ENCODE measurements at places on chromosomes 11 and 22. TPM values are rescaled to one million over a fixed set of nuclear protein-coding genes. Genes with fewer than 3 reads are reported as not detected.
A peak's percentile ranks its signal among the peaks of the same experiment; 100 is the strongest.

P2RX6 gene
- 0.22 TPM for total RNA-seq

EXPH5 gene
- total RNA-seq = 4.1 TPM

MRGPRE gene
- total RNA-seq = not detected

KDM4D gene
- total RNA-seq = 1.1 TPM

OR51B4 gene
- not detected for total RNA-seq

B4GALNT4 gene
- 1.5 TPM for total RNA-seq

DDX10 gene
- total RNA-seq = 46.3 TPM

PLEKHB1 gene
- total RNA-seq = 11.8 TPM

TBX10 gene
- not detected for total RNA-seq

TEX12 gene
- total RNA-seq = not detected

NEFH gene
- total RNA-seq = 8.6 TPM

APOL3 gene
- total RNA-seq = 44.5 TPM

DNA sequence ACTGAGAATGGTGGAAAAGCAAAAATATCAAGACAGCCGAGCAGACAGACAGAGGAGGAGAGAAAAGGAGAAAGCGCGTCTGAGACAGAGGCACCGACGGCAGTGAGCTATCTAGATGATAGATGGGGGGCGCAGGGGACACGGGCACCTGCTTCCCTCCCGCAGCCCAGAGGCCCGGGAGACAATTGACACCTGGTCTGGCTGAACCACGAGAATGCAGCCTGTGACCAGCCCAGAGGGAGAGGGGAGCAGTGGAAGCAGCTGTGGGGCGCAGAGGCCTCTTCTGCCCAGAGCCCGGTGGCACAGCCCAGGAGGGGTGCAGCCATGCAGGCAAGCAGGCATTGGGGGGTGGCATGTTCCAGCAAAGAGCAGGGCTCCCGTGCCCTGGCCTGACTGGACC lies 48.2 kb downstream of the ELFN2 start:
- H3K27me3 ChIP-seq = peaks cover 12% of the 10 kb centered on the region
- no peak overlapping the region for H3K4me3 ChIP-seq
- DNase-seq = no peak
- no peak overlapping the region for H3K27ac ChIP-seq

- H3K27ac ChIP-seq = no peak overlapping the region
- H3K4me1 ChIP-seq = no peaks in the 10 kb centered on the region
- DNase-seq = no peak
Measured at GRCh38 chr11:36022882-36023281, 79.0 kb downstream of the LDLRAD3 start.

- H3K4me3 ChIP-seq = no peak overlapping the region
- no peak overlapping the region for H3K27ac ChIP-seq
- no peak for DNase-seq
- no peaks in the 10 kb centered on the region for H3K4me1 ChIP-seq
- peaks cover 11% of the 10 kb centered on the region for H3K36me3 ChIP-seq
- no peaks in the 10 kb centered on the region for H3K27me3 ChIP-seq
Measured at GRCh38 chr11:655036-655726, 18.1 kb downstream of the DRD4 start.

- H3K36me3 ChIP-seq = no peaks in the 10 kb centered on the region
- H3K27me3 ChIP-seq = no peaks in the 10 kb centered on the region
- H3K4me1 ChIP-seq = peaks cover 6% of the 10 kb centered on the region
- DNase-seq = no peak
Measured at GRCh38 chr11:2558397-2558796, 113.6 kb downstream of the KCNQ1 start.

- DNase-seq = no peak
- H3K27me3 ChIP-seq = no peaks in the 10 kb centered on the region
- H3K36me3 ChIP-seq = peaks cover 20% of the 10 kb centered on the region
Measured at GRCh38 chr11:10477690-10478046, 22.6 kb downstream of the AMPD3 start.

DNA sequence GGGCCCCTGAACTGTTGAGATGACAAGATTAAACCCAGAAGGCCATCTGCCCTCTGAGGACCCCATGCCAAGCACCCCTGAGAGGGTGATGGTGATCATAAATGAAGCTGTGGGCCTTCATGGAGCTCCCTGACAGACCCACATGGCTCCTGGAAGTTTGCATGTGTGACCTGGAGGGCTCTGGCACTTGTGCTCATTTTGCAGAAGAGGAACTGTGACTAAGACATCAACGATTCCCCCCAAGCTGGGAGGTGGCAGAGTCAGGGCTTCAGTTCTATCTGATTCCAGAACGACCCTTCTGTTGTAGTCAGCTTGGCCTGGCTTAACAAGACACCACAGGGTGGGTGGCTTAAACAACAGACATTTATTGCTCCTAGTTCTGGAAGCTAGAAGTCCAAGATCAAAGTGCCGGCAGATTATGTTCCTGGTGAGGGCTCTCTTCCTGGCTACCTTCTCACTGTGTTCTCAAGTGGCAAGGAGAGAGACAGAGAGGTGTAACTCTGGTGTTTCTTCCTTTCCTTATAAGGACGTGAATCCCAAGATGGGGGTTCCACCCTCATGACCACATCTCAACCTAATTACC lies 46.4 kb upstream of the CD82 start:
- H3K27me3 ChIP-seq = peaks cover 26% of the 10 kb centered on the region
- no peak overlapping the region for H3K4me3 ChIP-seq
- no peak overlapping the region for H3K27ac ChIP-seq
- DNase-seq = no peak

DNA sequence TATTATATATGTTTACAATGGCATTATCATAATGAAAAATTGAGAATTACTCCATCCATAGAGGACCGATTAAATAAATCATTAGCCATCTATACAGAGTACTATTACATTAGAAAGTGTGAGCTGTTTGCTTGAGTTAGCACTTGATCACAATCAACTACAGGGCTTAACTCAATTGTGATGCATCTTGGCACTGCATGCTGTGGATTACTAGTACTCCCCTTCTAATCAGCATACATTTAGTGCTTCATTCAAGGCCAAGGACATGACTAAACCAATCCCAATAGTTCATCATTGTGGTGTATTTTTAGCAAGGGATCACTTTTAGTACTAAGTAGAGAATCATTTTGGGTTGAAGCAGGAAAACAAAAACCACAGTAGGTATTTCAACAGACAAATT lies 23.5 kb upstream of the ARHGAP42 start:
- H3K36me3 ChIP-seq = no peaks in the 10 kb centered on the region
- H3K4me3 ChIP-seq = no peak overlapping the region
- DNase-seq = no peak

DNA sequence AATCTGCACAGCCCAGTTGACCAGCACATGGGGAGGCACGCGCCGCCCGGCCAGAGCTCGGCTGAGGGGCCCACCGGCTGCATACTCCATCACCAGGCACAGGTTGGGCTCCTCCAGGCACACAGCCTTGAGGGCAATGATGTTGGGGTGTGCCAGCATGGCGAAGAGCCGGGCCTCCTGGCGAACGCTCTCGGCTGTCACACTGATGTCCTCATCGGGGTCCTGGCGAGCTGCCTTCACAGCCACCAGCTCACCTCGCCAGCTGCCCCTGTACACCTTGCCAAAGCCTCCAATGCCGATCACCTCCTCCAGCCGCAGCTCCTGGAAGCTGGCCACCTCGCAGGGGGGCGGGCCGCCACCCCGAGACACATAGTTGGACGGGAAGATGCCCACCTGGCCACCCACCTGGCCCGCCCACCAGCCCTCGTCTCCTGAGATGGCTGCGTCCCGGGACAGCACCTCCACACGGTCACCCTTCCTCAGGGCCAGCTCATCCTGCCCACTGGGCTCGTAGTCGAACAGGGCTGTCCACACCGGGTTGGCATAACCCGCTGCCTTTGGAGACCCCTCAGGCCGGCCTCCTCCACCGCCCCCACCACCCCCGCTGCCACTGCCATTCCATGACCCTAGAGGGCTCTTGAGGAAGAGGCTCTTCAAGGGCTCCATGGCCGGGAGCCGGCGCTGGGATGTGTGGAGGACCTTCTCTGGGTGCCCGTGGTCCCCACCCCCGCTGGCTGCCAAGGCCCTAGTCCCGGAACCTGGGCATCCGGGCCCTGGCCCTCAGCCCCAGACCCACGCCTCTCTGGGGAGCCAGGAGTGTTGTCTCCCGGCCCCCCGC lies 711 bp downstream of the MAP3K11 start:
- H3K27ac ChIP-seq = peak overlapping the region; percentile 78
- H3K36me3 ChIP-seq = peaks cover 33% of the 10 kb centered on the region
- peaks cover 53% of the 10 kb centered on the region for H3K4me1 ChIP-seq
- H3K4me3 ChIP-seq = peak overlapping the region; percentile 93
- no peak for DNase-seq

- DNase-seq = no peak
- no peak overlapping the region for H3K4me3 ChIP-seq
- no peaks in the 10 kb centered on the region for H3K27me3 ChIP-seq
- H3K4me1 ChIP-seq = peaks cover 7% of the 10 kb centered on the region
Measured at GRCh38 chr11:27354359-27354965, 8.6 kb downstream of the CCDC34 start.

GRCh38 chr11:124276081-124276480 lies 19.9 kb downstream of the OR8G5 start:
- no peak overlapping the region for H3K27ac ChIP-seq
- H3K36me3 ChIP-seq = no peaks in the 10 kb centered on the region
- no peak overlapping the region for H3K4me3 ChIP-seq
- peak; percentile 27 for DNase-seq
- H3K4me1 ChIP-seq = peaks cover 6% of the 10 kb centered on the region

- no peak overlapping the region for H3K4me3 ChIP-seq
- DNase-seq = no peak
- no peaks in the 10 kb centered on the region for H3K27me3 ChIP-seq
- no peak overlapping the region for H3K27ac ChIP-seq
- peaks cover under 1% of the 10 kb centered on the region for H3K36me3 ChIP-seq
- H3K4me1 ChIP-seq = peaks cover 5% of the 10 kb centered on the region
Measured at GRCh38 chr11:111698852-111699559, 67.2 kb downstream of the PPP2R1B start.

- H3K27ac ChIP-seq = no peak overlapping the region
- H3K27me3 ChIP-seq = no peaks in the 10 kb centered on the region
- no peaks in the 10 kb centered on the region for H3K4me1 ChIP-seq
- no peak overlapping the region for H3K4me3 ChIP-seq
- no peaks in the 10 kb centered on the region for H3K36me3 ChIP-seq
Measured at GRCh38 chr11:121099885-121100284, 1.2 kb upstream of the TECTA start.

DNA sequence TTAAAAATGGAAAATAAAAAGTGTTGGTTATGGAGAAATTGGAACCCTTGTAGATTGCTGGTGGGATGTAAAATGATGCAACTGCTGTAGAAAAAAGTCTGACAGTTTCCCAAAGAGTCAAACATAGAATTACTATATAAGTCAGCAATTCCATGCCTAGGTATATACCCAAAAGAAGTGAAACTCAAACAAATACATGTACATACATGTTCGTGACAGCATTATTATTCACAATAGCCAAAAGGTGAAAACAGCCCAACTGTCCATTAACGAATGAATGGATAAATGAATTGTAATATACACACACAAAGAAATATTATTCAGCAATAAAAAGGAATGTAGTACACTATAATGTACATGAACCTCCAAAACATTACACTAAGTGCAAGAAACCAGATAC lies 116.0 kb downstream of the TTC28 start:
- H3K27ac ChIP-seq = no peak overlapping the region
- no peaks in the 10 kb centered on the region for H3K36me3 ChIP-seq
- H3K4me3 ChIP-seq = no peak overlapping the region

- no peak overlapping the region for H3K27ac ChIP-seq
- no peak for DNase-seq
- H3K4me1 ChIP-seq = no peaks in the 10 kb centered on the region
Measured at GRCh38 chr11:19895776-19896175, 183.1 kb downstream of the NAV2 start.

- no peak overlapping the region for H3K4me3 ChIP-seq
- H3K27me3 ChIP-seq = peaks cover 5% of the 10 kb centered on the region
- H3K36me3 ChIP-seq = no peaks in the 10 kb centered on the region
- no peak for DNase-seq
- no peaks in the 10 kb centered on the region for H3K4me1 ChIP-seq
- H3K27ac ChIP-seq = no peak overlapping the region
Measured at GRCh38 chr22:48754611-48755058, 1073.0 kb downstream of the BRD1 start.

- no peak overlapping the region for H3K27ac ChIP-seq
- no peak for DNase-seq
- peaks cover 33% of the 10 kb centered on the region for H3K27me3 ChIP-seq
- peaks cover 13% of the 10 kb centered on the region for H3K4me1 ChIP-seq
- H3K36me3 ChIP-seq = no peaks in the 10 kb centered on the region
- H3K4me3 ChIP-seq = no peak overlapping the region
Measured at GRCh38 chr22:19721330-19722177, 1.8 kb upstream of the GP1BB start.

DNA sequence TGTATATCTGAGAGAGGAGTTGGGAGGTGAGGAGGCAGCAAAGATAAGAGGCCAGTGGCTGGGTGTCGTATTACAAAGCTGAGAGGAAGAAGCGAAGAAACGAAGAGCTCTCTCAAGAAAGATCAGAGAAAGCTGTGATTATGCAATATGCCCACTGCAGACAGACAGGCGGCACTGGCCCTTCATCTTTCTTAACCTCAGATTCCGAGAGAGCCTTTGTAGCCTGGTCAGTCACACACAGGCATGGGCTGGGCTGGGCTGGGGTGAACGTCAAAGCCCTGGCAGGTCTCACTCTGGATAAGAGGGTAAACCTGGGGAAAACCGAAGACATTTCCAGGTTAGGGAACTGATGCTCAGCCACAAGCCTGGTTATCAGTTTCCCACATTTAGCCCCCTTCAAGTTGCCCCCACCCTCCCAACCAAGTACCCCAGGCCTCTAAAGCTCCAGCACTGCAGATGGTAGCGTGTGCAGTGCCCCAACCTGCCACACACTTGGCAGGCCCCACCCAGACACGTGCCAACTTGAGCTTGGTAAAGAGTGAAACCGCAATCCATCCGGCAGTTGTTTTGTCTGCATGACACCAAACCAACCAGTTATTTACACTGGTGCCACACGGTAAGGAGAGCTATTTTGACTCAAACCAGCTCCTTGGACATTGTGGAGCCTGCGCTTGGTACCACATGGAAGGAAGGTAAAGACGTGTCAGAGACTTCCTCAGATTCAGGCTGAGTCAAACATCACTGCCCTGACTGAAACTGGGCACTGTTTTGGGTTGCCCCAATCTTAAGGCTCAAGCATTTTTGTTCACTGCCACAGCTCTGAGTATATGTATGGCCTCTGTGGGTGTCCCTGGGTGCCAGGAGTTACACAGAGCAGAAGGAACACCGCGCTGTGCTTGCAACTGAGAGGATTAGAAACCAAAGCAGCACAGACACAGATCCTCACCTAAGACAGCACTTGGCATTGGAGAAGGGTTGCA lies 135.9 kb downstream of the FDX1 start:
- H3K4me1 ChIP-seq = no peaks in the 10 kb centered on the region
- H3K27me3 ChIP-seq = no peaks in the 10 kb centered on the region
- no peak overlapping the region for H3K4me3 ChIP-seq
- no peak overlapping the region for H3K27ac ChIP-seq
- no peak for DNase-seq

- H3K27me3 ChIP-seq = peaks cover 1% of the 10 kb centered on the region
- peak; percentile 72 for DNase-seq
- no peak overlapping the region for H3K27ac ChIP-seq
- H3K4me1 ChIP-seq = peaks cover 5% of the 10 kb centered on the region
- H3K36me3 ChIP-seq = no peaks in the 10 kb centered on the region
Measured at GRCh38 chr11:123580557-123581275, 73.7 kb downstream of the SCN3B start.
